Brain pericyte (primary cell): ENCODE measurements at places on chromosomes 3 and 15.
A peak's percentile ranks its signal among the peaks of the same experiment; 100 is the strongest.

GRCh38 chr3:48927928-48928327, 9.3 kb downstream of the ARIH2 start:
- no peak for DNase-seq

GRCh38 chr3:10504171-10505049, 976 bp downstream of the ATP2B2 start:
- DNase-seq, result no peak

- DNase-seq, result no peak
These were observed 566.3 kb downstream of the NR2F2 start for GRCh38 chr15:96896766-96897165.

- DNase-seq, result no peak
These were observed 45.8 kb downstream of the SEMA3G start for GRCh38 chr3:52399131-52399530.

- DNase-seq, result no peak
These were observed 67.7 kb upstream of the ROPN1 start for GRCh38 chr3:124059580-124059979.

- no peak for DNase-seq
These were observed 11.1 kb upstream of the MB21D2 start for GRCh38 chr3:192928720-192929119.

- no peak for DNase-seq
These were observed 54.5 kb downstream of the EPHB1 start for GRCh38 chr3:134849561-134849960.

DNA sequence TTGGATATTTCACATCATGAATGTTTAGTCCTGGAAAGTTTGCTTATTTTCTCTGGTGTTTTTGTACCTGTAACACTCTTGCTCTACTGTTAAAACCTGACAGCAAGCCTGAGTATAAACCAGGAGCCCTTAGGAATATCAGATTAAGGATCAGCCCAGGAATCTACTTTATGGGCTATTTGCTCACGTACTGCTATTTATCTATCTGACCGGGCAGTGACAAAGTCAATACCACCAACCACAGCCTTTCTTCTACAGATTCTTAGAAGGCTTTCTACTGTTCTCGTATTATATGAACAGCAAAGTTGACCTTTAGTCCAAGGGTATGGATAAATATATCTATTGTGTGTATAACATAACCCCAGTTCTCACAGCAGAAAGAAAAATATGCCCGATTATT, 521.2 kb downstream of the RBMS3 start:
- DNase-seq, result no peak

DNA sequence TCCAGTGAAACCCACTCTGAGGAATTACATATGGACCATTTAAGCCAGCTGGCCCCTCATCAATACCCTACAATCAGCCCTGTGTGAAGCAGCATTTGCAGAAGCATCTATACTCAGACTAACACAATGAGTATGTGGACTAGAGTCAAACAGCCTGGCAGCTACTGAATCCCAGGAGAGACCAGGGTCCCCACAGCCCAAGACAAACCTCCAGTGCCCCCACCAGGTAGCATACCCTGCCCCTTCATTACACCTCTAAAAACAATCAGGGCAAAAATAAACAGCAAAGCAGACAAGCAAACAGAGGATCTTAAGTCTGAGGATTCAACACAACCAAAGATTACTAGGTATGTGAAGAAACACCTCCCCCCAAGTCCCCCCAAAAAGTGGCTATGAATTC, 157.4 kb downstream of the LEKR1 start:
- DNase-seq, result no peak

- no peak for DNase-seq
These were observed 106.1 kb downstream of the OXNAD1 start for GRCh38 chr3:16370872-16371740.

- DNase-seq, result no peak
These were observed 1.7 kb downstream of the PLA2G4D start for GRCh38 chr15:42092398-42093318.

GRCh38 chr3:31247063-31247447, 285.7 kb upstream of the STT3B start:
- no peak for DNase-seq

- no peak for DNase-seq
These were observed 149.1 kb downstream of the NFKBIZ start for GRCh38 chr3:101998256-101998926.

DNA sequence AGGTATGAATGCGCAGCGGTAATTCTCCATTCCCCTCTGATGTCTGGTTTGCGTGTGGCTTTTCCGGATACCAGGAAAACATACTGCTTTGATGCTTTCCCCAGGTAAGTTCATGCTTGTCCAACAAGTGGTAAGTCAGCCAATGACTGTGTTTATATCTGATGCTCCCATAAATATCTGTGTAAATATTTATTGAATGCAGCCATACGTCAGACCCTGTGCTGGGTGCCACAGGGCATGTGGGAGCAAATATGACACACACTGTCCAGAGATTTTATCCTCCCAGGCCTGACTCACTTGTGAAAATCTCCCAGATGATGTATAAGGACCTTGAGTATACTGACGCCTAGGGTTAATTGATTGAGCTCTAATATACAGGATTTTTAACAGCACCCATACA, 29.6 kb upstream of the CEMIP start:
- DNase-seq, result no peak

DNA sequence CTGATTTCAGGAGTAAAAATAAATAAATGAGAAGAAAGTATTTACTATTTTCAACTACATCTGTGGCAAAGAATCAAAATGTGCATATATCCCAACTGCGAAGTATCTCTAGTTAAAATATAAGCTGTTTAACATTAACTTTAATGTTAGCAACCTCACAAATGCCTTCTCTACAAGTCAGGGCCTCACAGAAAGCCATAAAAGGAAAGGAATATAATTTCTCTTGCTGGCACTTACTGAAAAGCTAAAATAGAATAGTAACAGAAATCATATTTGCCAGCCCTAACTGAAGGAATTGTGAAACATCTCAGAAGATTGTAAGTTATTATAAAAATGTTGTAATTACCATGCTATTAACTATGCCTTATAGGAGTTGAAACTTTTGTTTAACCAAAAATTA, 65.1 kb upstream of the MBNL1 start:
- DNase-seq, result no peak

GRCh38 chr3:171336406-171336805, 123.8 kb downstream of the TNIK start:
- DNase-seq, result no peak

DNA sequence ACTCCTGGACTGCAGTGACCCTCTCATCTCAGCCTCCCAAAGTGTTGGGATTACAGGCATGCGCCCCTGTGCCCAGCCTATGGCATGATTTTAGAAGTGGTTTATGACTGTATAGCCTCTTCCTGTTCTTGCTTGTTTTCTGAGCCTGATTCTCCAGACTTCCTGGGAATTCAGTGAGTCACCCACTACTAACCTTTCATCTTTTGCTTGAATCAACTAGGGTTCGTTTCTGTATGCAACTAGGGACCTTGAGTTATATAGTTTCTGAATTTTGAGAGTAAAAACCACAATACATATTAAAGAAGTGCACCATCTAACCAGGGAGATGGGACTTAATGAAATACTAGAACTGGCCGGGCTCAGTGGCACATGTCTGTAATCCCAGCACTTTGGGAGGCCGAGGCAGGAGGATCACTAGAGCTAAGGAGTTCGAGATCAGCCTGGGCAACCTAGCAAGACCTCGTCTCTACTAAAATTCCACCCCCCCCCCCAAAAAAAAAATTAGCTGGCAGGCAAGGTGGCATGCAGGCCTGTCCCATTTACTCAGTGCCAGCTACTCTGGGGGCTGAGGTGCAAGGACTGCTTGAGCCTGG, 76.0 kb downstream of the ZNF609 start:
- DNase-seq, result peak; percentile 36

DNA sequence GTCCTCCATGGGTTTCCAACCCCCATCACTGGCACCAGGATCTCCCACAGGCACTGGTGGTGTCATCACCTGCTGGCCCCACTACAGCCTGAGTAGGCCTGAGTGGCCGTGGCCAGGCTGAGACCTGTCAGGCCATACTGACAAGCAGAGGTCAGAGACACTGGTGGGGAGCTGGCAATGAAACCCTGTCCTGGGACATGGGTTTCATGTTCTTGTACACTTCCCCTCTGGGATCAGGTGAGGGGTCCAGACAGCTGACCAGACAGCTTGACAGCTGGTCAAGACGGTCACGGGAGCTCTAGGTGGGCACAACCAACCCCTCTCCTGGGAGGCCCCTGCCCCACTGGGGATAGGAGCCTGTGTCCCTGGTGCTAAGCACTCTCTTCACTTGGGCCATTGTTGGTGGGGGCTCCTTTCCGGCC, 13.1 kb downstream of the ZBTB47 start:
- no peak for DNase-seq

GRCh38 chr3:38487323-38487722, 8.8 kb upstream of the EXOG start:
- no peak for DNase-seq

- DNase-seq, result no peak
These were observed 57.9 kb downstream of the BTD start for GRCh38 chr3:15659254-15659975.

DNA sequence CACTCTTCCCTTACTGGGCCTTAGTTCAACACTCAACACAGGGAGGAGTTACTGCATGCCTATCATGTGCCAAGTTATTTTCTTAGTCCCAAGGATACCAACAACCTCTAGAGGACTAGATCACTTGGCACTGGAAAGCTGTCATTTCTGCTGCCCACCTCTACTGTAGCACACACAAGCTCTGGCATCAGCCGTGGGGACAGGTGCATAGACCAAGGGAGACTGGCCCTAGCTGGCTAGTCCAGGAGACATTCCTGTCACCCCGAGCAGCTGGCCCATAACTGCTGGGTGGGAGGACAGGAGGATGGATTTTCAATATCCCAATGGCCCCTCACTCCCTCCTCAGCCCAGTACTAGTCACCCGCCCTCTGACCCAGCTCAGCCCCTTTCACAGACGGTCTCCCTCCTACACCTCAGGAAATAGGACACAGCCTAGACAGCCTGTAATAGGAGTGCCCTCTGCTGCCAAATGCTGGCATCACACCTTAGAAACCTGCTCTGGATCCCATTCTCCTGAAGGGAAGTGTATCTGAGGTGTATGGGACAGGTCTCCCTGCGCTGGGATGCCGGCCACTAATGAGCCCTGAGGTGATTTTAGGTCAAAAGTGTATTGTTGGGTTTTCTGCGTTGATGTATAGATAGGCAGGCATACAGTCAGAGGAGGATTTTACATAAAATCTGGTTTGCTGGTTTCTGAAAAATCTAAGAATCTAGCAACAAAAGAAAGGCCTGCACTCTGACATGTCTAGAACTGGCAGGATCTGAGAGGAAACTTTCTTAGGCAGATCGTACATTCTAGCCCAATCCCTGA, 3.4 kb upstream of the DZIP1L start:
- peak; percentile 37 for DNase-seq

GRCh38 chr3:162141272-162141791, 644.7 kb downstream of the OTOL1 start:
- no peak for DNase-seq

GRCh38 chr3:43496740-43497375, 125.0 kb downstream of the ANO10 start:
- no peak for DNase-seq

DNA sequence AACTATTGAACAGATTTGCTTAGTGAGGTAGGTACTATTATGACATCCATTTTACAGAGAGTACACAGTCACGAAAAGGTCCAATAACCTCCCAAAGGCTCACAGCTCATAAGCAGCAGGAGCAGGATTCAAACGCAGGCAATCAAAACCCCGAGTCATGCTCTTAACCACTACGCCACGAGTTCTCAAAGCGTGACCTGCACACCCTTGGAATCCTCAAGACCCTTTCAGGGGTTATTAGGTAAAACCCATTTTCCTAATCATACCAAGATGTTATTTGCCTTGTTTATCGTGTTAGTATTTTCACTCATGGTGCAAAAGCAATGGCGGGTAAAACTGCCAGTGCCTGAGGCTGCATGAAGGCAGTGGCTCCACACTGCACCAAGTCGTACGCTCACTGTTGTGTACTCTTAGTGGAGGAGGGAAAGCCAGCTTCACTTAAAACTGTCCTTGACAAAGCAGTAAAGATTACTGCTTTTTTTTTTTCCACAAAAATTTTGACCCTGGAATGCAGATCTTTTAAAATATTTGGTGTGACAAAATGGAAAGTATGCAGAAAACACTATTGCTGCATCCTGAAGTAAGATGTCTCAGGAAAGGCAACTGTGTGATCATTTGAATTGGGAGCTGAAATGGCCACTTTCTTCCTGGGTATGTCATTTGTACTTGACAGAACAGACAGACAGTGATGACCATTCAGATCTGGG, 96.1 kb downstream of the IGF2BP2 start:
- no peak for DNase-seq

GRCh38 chr15:55743729-55744655, 1.0 kb upstream of the PRTG start:
- no peak for DNase-seq

- DNase-seq, result no peak
These were observed 73.6 kb downstream of the TM4SF4 start for GRCh38 chr3:149547954-149548668.

GRCh38 chr3:134998158-134998557, 203.1 kb downstream of the EPHB1 start:
- DNase-seq, result no peak

DNA sequence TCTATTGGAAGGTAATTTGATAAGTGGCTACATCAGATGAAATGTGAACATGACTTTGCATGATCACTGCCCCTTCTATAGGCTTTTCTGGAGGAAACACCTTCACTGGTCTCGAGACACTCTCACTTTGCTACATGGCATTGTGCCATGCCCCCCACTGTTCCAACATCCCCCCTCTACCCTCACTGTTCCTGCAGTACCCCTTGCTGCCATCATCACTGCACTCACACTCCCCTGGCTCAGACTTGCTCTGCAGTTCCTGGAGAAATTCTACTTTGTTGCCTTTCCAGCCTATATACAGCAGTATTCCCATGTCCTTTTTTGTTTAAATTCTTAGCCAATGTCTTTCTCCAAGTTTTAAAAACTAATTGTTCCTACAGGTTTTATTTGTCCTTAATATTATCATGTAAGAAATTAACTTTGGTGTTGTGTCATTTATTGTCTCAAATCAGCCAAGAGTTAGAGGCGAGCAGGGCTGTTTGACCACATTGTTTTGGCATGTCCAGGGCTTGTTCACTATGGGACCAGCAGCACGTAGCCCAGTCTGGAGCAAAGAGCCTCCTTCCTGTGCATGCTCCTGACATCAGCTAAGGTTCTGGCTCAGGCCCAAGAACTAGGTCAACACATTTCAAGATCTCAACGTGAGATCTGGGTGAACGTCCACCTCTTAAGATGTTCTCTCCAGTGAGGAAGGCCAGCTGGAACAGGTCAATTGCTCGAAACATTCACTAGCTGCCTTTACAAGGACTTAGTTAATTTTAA, 246.4 kb downstream of the SLC9A9 start:
- DNase-seq, result peak; percentile 49
